ENCODE measurements at places on chromosomes 6 and 20. TPM values are rescaled to one million over a fixed set of nuclear protein-coding genes. Genes with fewer than 3 reads are reported as not detected.

GRCh38 chr6:120918137-120918536 is 416.1 kb downstream of the TBC1D32 start:
- no peak for DNase-seq

- no peak for DNase-seq
Measured at GRCh38 chr6:20129290-20130088, 82.8 kb downstream of the MBOAT1 start.

Gene ZBTB22
- total RNA-seq: 9.2 TPM

Gene INSM1
- 0.66 TPM for total RNA-seq

Gene PRKN
- 0.95 TPM for total RNA-seq

DNA sequence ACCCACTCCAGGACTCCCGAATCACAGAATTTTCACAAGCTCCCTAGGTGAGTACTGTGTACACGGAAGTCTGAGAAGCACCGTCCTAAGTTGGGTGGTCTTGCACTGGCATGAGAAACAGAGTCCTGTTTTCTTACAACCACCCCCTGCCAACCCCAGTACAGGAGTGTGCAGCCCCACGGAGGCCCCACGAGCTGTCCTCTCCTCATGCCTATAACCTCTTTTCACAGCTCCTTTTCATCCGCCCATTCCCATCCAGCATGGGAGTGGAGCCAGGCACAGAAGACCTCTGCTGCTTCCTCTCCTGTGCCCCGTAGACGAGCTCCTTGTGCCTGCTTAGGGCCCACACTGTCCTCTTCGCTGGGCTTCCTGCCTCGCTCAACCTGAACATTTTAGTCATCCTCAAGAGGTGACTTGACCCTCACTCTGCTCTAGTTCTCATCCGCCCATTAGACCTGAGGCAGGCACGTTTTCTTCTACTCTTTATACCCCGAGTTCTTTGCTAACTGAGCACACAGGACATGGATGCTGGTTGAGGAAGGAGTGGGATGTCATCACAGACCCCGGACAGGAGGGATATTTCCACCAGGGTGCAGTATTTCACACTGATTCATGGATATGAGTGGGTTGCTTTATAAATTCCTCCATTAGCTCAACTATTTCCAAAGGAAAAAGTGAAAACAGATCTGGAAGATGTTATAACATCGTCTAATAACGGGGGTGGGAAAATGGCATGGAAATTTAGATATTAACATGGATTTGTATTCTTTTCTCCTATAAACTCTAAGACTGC is 160.5 kb downstream of the TTLL2 start:
- peak; percentile 68 for DNase-seq

Gene RAET1L
- total RNA-seq: not detected

DNA sequence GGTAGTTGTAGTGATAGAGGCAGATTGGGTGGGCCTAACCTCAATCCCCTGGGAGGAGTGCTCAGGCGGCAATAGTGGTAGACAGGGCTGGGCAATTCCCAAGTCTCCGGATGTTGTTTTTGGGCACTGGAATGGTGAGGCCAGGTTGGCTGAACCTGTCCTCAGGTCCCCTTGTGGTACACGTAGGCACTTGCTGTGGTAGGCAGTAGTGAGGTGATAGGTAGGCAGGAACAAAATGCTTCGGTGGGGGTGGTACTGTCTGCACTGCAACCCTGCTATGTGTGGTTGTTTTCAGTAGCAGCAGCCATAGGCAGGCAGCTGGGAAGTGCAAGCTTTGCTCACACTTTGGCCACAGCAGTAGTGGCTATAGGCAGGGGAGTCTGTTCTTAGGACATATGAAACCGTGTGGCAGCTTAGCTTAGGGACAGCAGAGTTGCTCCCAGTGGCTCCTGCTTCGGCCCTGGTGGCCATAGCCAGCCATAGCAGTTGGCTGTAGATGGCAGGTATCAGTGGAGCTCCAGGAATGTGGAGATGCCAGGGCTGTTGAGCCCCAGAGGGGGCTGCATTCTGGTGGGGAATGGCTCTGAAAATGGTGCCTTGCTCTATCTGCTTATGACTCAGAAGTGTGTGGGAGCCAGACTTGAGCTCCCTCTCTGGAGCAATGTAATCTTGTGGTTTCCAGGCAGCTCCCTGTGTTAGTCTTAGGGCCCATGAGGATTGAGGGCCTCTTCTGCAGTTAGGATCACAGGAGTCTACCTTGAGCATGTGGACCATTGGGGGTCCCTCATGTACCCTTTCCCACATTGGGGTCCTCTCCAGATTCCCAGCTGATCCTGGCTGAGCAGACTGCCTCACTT is 241.8 kb upstream of the BMP2 start:
- DNase-seq: no peak
